ENCODE measurements at places on chromosomes 16 and 17. TPM values are rescaled to one million over a fixed set of nuclear protein-coding genes. Genes with fewer than 3 reads are reported as not detected.

HIGD1B gene
- not detected for total RNA-seq

SLC16A6 gene
- 0.20 TPM for total RNA-seq

PRSS33 gene
- total RNA-seq: not detected

JUP gene
- total RNA-seq: 195 TPM

MRTFB gene
- total RNA-seq: 9.3 TPM

CACNG1 gene
- not detected for total RNA-seq

All from mammary microvascular endothelial cell (primary cell).